Stimulated activated CD8-positive, alpha-beta memory T cell treated with anti-CD3 and anti-CD28 coated beads, Interleukin-4, amount 100 ng/mL, for 4 hours (primary cell): ENCODE measurements at places on chromosomes 12 and 14.

- no peak for DNase-seq
Measured at GRCh38 chr12:105352052-105352451, 21.6 kb downstream of the C12orf75 start.

DNA sequence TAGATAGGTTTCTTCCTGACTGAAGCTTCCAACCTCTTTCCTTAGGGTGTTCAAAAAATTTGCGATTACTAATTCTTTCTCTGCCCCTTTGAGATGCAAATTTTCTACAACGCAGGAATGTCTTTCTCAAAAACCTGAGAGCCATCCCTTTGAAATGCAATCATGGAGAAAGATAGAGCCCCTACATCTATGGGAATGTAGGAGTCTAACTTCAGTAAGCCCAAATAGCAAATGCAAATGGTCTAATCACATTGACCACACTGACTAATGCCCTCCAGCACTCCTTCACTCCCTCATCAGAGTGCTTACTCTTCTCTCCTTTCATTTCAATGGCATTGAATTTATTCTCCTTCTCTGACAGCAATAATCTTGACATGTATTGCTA lies 107.1 kb downstream of the SLC6A15 start:
- DNase-seq = no peak

GRCh38 chr14:105256292-105256960 lies 8.1 kb downstream of the BTBD6 start:
- no peak for DNase-seq

DNA sequence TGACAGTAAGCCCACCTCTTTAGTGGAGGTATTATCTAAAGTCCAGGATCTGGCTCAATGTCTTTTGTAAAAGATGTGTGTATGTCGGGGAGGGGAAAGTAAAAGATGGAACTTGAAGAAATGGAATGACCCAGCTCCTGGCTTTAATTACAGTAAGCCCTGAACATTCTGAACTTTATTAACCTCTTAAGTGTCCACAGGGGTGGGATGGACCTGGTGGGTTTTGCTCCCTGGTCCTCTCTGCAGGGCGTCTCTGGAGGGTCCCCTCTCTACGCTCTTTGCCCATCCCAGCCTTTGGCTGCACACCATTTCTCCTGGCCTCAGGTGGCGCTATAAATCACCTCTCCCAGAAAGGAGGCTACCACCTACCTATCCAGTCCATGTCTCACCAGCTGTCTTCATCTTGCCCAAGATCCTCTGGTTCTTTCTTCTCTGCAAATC lies 3.7 kb upstream of the CISTR start:
- DNase-seq = no peak

GRCh38 chr14:30710876-30711275 lies 88.8 kb downstream of the SCFD1 start:
- no peak for DNase-seq

DNA sequence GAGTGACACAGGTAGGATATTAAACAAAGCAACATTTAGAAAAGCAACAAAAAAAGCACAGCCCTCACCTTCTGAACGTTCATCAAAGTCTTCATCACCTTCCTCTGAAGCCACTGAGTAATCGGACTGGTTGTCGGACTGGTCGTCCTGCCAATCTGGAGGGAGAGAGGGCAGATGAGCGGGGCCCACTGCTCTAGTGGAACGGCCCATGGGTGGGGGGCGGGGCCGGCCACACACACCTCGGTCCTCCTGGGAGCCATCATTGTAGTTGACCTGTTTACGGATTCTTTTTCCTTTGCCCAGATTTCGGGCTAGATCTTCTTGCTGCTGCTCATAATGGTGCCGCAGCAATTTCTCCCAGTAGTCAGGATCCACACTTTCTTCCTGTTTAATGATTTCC lies 14.9 kb upstream of the NOP2 start:
- DNase-seq = no peak

GRCh38 chr14:22096514-22096895 lies 422.9 kb upstream of the OR4E1 start:
- DNase-seq = no peak

- DNase-seq = no peak
Measured at GRCh38 chr14:21802441-21802840, 128.8 kb upstream of the OR4E1 start.

DNA sequence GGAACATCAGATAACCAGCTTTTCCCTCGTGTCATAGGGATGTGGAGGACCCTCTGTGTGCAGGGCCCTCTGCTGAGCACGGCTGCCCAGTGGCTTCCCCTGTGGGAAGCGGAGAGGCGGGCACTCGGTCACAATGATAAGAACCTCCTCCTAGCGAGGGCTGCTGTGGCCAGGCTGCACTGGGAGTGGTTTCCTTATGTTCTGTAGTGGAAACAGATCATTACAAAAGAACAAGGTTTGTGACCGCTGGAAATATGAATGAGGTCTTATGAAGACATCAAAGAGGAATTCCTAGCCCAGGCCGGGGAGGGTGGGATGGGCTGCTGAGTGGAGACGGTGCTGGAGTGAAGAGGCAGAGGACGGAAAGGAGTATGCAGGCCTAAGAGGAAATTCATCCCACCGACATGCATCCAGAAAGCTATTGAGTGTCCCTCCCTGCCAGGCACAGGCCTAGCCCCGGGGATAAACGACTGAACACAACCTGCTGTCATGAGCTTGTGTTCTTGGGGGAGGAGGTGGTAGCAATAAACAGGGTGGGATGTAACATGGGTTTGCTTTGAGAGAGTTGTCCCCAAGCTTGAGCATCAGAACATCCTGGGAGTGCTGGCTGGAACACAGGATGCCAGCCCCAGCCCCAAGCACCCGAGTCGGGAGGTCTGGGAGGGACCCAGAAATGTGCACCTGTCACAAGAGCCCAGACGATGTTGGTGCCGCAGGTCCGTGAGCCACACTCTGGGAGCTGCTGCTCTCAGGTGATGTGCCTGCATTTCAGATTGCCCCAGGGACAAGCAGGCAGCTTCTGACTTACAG lies 37.5 kb downstream of the FZD10 start:
- DNase-seq = no peak

DNA sequence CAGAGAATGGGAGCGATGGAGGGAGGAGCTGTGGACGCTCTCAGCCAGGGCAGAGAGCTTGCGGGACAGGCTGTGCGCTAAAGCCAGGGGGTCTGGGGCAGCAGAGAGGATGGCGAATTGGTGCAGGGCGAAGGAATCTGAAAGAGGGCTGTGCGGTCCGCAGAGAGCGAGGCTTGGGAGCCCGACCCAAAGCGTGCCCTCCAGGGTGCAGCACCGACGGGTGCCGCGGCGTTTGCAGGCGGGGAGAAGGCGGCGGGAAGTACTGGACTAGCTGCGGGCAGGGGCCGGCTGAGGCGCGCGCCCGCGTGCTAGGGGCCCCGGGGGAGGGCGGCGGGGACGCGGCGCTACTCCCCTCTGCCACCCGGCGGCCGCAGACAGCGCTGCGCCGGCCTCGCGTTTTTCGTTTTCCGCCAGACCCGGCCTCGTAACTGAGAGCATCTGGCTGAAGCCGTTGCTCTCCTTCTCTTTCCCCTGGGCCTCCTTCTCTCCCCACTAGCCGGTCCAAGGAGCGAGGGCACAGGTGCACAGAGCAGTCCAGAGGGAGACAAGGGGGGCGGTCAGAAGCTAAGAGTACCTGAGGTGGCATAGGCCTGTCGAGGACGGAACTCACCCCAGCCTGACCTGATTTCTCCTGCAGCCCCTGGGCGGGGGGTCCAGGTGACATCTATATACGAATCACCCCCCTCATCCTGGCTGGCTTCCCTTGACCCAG lies 24.9 kb downstream of the SLC6A12 start:
- DNase-seq = no peak

DNA sequence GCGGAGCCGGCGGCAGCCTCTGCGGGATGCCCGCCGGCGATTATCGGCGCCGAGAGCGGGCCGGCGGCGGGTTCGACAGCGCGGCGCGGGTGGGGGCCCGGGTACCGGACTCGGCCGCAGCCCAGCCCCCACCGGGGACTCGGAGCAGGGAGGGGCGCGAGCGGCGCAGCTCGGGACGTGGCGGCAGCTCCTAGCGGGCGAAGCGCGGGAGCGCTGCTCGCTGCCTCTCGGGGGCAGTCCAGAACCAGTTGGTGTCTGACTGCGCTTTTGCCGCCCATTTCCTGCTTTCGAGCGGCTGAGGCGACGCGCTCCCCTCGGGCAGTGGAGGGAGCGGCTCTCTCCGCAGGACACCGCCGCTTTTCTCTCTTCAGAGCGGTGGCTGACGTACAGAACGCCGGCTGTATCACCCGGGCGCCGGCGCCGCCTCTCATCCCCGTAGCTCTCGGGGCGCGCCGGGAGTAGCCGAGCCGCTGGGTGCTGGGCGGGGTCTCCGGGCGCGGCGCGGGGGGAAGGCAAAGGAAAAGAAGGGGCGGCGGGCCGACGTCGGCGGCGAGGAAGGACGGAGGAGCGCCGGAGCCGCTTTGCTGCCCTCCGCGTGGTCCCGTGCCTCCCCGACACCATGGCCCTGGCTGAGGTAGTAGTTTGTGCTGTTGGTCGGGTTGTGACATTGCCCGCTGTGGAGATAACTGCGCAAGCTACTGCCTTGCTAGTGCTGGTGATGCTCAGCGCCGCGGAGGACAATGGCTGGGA lies 136.6 kb downstream of the MON2 start:
- DNase-seq = peak; percentile 62

GRCh38 chr14:42633504-42634095 lies 1026.9 kb downstream of the LRFN5 start:
- DNase-seq = no peak

- no peak for DNase-seq
Measured at GRCh38 chr12:11756523-11756922, 107.0 kb downstream of the ETV6 start.

DNA sequence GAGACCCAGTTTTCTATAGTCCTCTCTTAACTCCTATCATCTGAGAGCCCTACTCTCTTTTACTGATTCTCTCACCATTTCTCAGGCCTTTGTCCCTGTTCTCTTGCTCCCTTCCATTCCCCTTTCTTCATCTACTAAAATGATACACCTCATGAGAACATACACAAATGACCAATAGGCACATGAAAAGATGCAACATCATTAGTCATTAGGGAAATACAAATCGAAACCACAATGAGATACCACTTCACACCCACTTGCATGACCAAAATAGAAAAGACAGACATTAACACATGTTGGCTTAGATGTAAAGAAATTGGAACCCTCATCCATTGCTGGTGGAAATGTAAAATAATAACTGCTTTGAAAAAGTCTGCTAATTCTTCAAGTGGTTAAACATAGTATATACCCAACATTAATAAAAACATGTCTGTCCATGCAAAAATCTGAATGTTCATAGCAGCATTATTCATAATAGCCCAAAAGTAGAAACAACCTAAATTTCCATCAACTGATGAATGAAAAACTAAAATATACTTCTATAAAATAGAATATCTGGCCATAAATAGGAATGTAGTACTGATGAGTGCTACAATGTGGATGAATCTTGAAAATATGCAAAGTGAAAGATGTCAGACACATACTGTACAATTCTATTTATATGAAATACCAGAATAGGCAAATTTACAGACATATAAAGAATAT lies 66.0 kb downstream of the DENND5B start:
- no peak for DNase-seq

DNA sequence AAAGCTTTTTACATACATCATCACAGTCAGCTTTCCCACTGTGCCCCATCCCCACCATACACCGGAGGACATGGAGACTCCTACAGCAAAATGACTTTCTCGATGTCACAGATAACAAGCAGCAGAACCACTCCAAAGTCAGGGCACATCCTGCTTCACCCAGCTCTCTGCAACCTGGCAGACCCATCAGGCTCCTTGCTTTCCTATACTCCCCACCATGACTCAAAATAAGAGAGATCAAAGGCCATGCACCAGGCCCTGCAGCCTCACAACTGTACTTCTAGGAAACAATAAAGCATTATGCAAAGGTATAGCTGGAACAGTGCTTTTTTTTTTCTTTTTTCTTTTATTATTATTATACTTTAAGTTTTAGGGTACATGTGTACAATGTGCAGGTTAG lies 187.4 kb downstream of the DPF3 start:
- no peak for DNase-seq

- no peak for DNase-seq
Measured at GRCh38 chr12:104719700-104720338, 238.3 kb downstream of the SLC41A2 start.

DNA sequence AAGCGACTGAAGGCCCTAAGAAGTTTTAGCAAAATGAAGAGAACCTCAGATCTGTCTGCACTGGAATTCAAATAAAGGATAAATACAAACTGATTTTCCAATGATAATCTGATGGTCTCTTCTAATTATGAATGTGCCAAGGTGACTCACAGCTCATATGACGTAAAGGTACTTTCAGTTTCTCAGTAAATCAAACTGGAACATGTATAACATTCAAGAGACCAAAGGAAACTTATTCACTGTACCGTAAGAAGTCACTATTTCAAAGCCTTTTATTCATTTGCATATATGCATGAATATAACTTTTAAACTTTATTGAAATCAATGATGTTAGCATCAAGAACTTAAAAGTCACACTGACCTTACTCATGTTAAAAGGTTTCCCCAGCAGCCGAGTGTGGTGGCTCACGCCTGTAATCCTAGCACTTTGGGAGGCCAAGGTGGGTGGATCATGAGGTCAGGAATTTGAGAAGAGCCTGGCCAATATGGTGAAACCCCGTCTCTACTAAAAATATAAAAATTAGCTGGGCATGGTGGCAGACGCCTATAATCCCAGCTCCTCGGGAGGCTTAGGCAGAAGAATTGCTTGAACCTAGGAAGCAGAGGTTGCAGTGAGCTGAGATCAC lies 52.2 kb downstream of the ATXN2 start:
- DNase-seq = no peak

DNA sequence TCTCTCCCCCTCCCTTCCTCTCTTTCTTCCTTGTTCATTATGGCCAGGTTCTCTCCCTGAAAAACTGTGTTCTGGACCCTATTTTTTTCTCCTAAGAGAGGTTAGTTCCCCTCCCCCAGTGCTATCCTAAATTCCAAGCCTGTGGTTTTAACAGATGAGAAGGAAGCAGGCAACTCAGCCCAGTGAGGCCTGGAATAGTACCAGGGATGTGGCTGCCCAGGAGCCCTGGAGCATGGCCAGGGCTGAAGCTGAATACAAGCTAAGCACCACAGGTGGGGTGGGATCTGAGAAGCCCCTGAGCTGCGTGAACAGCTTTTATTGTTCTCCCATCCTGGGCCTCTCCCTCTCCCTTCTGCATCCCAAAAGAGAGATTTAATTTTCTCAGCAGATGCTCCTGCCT lies 1581.3 kb upstream of the TMEM132C start:
- no peak for DNase-seq

DNA sequence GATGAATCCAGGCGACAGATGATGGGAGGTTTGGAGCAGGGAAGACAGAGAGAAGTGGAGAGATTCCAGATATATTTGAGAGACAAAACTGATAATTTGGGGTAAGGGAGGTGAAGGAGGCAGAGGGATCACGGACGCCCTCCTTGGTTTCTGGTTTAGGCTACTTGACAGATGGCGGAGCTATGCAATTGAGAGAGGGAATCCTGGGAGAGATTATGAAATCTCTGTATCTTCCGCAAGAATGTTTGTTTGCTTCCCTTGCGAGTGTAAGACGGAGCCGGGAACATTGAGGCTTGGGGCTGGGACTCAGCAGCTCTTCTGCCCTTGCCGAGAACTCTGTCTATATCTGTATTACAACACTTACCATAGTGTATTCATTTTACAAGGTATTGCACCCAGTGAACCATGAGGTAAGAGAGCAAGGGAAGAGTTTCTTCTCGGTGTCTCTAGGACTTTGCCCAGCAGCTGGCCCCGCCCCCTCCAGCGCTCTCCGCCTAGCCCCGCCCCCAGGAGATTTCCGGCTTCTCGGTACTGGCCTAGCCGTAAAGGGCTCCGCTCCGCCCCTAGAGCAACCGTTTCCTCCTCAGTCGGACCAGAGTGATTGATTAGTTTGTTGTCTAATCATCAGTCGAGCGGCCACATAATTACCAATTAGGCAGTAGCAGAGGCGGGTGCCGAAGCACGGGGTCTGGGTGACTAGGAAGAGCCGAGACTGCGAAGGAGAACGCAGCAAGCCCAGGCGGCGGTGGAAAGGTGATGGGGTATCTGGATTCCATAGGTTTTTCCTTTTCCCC lies at the start of gene PRR13:
PRR13 (plus strand) TSS at position 695 of the 794 bp plus-strand sequence. CDS start 981 bp downstream, outside the sequence.
- DNase-seq = peak; percentile 96
